ENCODE measurements at places on chromosomes 5 and 9. TPM values are rescaled to one million over a fixed set of nuclear protein-coding genes. Genes with fewer than 3 reads are reported as not detected.

DNA sequence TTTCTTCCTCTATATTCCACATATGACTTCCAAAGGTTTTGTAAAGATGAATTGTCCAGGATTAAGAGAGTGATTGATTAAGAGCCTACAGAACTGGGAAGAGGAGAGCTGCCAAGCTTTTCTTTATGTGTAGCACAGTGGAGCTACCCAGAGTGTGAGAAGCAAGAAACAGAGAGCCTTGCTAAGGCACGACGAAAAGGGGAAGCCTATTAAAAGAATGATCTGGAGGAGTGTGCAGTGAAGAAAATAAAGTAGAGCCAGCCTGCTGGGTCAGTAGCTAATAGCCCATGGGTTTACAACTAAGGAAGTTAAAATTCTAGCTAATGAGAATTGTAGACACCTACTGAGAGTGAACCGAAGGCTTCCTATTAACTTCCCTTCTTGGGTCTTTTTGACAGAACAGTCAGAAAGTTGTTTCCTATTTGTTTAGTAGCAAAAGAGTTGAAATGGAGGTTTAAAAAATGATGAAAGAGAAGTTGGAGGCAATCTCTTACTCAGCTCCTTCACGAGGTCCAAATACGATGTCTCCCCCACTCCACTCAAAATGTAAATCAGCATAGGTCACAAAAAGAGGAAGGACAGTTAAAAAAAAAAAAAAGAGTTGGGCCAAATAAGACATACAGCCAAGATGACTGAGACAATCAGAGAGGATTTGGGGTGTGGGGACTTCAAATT is 957 bp upstream of the PRR16 start:
- DNase-seq = no peak

GRCh38 chr5:137572042-137572695 is 73.0 kb upstream of the SPOCK1 start:
- DNase-seq = no peak

GRCh38 chr9:69325409-69326212 is 596 bp downstream of the ENTREP1 start:
- peak; percentile 44 for DNase-seq

DNA sequence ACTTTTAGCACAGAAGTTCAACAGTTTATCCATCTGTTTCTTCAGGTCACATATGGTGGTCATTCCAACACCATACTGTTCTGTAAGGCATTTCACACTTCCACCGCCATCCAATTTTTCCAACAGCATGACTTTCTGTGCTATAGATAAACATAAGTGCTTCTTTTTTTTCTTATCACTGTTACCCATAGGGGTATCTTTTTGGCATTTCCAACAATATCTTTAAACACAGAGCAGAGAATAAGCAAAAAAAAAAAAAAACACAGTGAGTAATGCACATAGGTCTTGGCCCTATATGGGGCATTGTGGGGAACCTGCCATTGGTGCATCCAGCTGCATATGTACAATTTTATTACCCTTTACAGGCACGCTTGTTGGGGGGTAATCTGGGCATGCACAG is 12.2 kb upstream of the ZNF367 start:
- no peak for DNase-seq

DNA sequence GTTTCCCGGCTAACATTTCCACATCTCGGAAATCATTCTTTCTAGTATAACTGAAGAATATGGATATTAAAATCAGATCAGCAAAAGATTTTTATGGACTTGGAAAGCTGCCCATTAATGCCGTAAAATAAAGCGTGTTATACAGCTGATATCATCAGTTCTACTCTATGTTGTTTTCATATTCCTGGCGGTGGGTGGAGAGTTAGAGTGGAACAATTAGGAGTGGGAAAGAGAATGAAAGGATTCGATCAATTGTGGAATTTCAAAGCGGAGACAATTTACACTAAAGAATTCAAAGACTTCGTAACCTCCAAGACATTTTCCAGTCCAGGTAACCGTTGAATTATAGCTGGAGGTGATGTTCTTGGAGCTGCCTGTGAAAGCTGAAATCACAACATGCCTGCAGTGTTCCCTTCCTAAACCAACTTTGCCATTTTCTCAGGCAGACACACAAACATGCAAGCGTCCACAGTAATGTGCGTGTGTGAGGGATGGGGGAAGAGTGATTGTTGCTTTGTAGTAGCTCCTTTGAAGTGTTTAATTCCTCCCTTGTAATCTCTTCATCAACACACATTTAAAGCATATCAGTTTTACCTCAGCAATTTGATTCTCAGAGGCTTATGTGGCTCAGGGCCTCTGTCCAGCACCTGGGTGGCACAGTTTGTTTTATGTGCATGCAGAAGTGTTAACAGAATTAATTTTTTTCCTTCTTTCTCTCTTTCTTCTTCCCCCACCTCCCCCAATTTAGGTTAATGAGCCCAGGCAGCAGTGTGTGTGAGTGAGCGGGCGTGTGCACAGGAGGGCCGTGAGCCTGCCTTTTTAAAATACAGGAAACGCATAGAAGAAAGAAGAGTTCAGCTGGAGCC is 544.1 kb downstream of the RAB3C start:
- no peak for DNase-seq

The TMEM215 gene
- total RNA-seq = 1.8 TPM

DNA sequence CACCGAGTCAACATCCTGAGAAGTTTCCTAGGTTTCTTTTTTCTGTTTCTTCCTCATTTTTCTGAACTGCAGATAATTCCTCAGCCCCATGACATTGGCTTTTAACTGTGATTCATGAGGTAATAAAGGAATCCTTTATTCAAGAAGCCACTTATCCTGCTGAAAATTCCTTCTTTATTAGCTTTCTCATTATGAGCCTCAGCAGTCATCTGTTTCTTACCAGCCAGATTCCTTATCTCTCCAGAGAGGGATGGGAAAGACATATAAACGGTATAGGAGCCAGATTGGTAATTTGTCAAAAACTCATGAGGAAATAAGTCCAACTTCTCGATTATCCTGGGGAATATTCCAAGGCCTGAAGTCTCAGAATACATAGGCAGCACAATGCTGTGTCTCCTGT is 465.4 kb downstream of the ICE1 start:
- DNase-seq = no peak

GRCh38 chr5:135602882-135603721 is 24.3 kb upstream of the CXCL14 start:
- DNase-seq = no peak

GRCh38 chr9:129617167-129617566 is 3.7 kb downstream of the C9orf50 start:
- no peak for DNase-seq

DNA sequence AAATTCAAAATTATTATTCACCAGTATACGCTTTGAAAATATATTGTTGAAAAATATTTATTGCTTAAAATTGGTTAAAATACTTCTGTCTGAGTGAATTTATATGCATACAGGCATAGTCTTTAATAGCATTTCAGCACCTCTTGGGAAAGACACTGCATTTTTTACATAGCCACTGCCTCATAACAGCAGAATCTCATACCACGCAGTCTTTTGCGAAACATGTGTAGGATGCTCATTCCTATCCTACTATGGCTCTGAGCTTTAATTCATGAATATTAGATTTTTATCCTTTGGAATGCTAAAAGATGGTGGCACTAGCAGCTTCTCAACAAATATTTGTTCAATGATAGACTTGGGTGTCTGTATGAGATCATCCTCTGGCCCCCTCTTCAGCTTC is 94.0 kb upstream of the SH3GL2 start:
- DNase-seq = no peak

GRCh38 chr9:108579757-108580439 is 275.9 kb downstream of the ACTL7B start:
- DNase-seq = peak; percentile 78

The NTNG2 gene
- 35.4 TPM for total RNA-seq

GRCh38 chr5:178564397-178564796 is 25.8 kb downstream of the COL23A1 start:
- DNase-seq = no peak

- DNase-seq = no peak
These were observed 212.4 kb downstream of the TMEM232 start for GRCh38 chr5:110514030-110514429.

GRCh38 chr5:80048084-80048780 is 13.1 kb downstream of the THBS4 start:
- DNase-seq = no peak

The FNBP1 gene
- total RNA-seq = 80.9 TPM

- DNase-seq = no peak
These were observed 20.1 kb downstream of the CXXC5 start for GRCh38 chr5:139668064-139668880.

GRCh38 chr5:7884491-7885267 is 15.7 kb downstream of the MTRR start:
- DNase-seq = peak; percentile 66

The CYSRT1 gene
- not detected for total RNA-seq

The PCDHA12 gene
- 4.8 TPM for total RNA-seq

- DNase-seq = no peak
These were observed 45.6 kb upstream of the SPTLC1 start for GRCh38 chr9:92160786-92161185.

GRCh38 chr9:84759300-84759750 is 89.8 kb downstream of the NTRK2 start:
- DNase-seq = no peak

DNA sequence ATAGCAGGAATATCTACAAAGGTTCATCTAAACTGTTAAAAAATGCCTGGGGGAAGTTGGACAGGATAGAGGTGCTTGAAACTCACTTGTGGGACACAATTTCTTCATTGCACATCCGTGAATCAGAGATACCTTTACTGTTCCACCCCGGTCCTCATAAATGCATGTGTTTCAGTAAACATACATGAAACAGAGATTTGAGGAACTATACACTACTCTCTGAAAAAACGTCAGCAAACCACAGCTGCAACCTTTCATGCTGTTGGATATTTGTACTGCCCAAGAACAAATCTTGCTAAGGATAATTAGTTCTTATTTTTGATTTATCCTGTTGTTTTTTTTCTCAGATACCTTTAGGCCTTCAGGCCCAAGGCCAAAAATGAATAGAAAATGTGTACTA is 337.3 kb downstream of the KDM4C start:
- DNase-seq = no peak

- no peak for DNase-seq
These were observed 729.8 kb downstream of the EFNA5 start for GRCh38 chr5:106940986-106941385.

DNA sequence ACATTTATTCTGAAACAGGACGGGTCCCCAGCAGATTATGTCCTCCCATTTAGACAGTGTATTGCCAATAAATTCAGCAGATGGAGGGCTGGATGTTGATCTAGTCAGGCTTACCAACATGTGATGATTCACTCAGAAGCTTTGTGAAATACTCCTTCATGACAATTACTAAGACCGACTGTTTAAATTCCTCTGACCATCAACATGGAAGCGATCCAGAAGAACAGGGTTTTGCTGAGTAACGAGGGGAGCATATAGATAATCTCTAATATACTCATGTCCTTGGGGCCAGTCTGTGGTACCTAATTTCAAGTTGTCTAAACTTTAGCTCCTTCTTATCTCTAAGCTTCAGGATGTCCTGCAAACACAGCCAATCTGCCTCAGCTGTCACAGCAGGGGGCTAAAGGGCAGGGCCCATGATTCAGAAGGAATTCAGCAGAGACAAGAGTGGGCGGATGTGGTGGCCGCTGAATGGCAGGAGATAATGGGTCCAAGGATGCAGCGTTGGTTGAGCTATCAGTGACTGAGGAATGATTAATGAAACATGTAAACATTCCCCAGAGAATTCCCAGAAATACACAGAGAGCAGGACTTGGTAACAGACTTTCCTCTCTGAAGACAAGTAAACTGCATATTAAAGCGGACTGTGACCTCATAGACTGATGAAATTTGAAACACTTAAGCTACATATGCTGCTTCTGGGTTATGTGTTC is 109.4 kb downstream of the ANKRD55 start:
- DNase-seq = no peak

GRCh38 chr5:32589942-32590869 is 4.8 kb downstream of the SUB1 start:
- no peak for DNase-seq

DNA sequence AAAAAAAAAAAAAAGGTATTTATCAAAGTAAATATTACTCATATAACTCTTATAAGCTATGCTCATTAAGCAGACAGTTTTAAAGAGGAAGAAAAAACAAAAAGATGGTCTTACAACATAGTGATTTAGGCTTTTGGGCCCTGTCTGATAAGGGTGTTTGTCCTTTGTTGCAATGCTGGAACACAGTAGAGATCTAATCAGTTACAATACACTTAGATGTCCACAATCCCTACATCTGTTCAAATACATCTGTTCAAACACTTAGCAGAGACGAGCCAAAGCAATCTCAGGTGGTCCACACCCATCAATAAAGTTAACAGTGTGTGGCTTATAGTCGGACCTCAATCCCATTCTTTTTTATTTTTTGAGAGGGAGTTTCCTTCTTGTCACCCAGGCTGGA is 11.0 kb downstream of the PRXL2C start:
- no peak for DNase-seq

DNA sequence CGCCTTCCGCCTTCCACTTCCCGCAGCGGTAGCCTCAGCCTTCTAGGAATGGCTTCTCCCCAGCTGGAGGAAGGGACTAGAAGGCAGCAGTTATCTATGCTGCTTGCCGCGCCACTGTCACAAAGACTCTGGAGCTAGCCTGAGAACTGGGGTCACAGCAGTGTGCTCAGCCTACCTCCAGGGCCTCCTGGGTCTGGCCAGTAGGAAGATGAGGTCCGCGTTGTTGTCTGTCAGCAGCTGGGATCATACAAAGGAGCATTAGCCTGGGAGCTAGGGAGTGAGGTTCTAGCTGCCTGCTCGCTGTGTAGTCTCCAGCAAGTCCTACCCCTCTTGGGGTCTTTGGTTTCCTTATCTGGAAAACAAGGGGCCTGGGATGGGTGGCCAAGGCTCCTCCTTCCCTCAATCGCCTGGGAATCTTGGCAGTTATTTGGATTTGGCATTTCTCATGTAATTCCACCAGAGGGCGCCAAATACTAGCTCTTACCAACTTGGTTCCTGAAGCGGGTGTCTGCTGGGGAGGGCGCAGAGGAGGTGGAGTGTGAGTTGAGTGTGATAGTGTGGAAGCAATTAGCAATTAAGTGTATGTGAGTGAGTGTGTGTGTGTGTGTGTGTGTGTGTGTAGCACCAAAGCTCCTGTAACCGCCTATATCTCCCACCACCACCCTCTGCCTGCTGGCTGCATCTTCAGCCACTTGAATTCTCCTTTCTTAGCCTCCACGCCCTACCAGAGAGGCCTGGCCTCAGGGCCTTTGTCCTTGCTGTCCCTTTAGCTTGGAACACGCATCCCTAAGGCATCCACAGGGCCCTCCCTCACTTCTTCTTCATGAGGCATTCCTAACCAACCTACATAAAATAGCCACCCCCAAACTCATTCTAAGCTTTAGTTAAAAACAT is 97.1 kb downstream of the ENTREP1 start:
- peak; percentile 64 for DNase-seq

The TMC1 gene
- total RNA-seq = 0.71 TPM

The RANBP17 gene
- 12.2 TPM for total RNA-seq

DNA sequence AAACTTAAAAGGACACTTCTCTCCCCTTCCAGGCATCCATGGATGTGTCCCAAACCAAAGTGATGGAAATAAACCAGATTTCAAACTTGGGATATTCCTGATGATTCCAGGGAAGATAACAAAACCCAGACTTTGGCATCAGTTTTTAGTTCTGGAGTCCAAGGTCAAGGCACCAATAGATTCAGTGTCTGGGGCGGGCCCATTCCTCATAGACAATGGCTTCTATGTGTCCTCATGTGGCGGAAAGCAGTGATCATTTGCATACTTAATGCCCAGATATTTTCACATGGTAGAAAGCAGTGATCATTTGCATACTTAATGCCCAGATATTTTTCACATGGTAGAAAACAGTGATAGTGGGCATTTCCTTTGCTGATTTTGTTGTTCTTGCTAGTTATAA is 151.4 kb upstream of the DAP start:
- DNase-seq = no peak

GRCh38 chr9:69181908-69182353 is 7.9 kb downstream of the TJP2 start:
- no peak for DNase-seq

GRCh38 chr5:172150514-172151425 is 37.3 kb downstream of the STK10 start:
- DNase-seq = no peak

The SDHA gene
- 179 TPM for total RNA-seq

Data from dorsolateral prefrontal cortex (tissue), 122 donors.